ENCODE measurements at places on chromosomes 4 and X.

- DNase-seq, result no peak
These were observed 26.9 kb upstream of the SPANXB1 start for GRCh38 chrX:140975472-140975871.

DNA sequence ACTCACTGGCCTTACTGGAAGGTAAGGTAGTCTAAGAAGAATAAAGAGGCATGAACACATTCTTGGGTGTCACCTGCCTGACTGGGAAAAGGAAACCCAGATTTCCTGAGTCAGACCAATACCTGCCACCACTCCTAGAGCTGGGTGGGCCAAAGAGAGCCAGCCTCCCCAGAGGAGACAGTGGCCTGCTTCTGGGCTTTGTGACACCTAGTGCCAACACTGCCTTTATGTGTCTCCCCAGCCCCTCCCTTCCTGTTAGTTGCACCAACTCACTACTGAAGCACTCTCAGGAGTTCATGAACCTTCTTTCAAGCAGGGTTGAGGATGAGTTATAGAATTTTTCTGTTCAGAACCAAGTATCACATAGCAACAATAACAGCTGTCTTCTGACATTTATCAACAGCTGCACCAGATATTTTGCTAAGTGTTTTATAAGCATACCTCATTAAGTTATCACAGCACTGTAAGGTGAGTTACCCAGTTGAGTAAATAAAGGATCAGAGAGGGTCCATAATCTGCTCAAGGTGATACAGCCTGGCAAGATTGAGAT, 77.6 kb upstream of the ETNPPL start:
- no peak for DNase-seq

- no peak for DNase-seq
These were observed 4.4 kb upstream of the SMR3A start for GRCh38 chr4:70356185-70356584.

DNA sequence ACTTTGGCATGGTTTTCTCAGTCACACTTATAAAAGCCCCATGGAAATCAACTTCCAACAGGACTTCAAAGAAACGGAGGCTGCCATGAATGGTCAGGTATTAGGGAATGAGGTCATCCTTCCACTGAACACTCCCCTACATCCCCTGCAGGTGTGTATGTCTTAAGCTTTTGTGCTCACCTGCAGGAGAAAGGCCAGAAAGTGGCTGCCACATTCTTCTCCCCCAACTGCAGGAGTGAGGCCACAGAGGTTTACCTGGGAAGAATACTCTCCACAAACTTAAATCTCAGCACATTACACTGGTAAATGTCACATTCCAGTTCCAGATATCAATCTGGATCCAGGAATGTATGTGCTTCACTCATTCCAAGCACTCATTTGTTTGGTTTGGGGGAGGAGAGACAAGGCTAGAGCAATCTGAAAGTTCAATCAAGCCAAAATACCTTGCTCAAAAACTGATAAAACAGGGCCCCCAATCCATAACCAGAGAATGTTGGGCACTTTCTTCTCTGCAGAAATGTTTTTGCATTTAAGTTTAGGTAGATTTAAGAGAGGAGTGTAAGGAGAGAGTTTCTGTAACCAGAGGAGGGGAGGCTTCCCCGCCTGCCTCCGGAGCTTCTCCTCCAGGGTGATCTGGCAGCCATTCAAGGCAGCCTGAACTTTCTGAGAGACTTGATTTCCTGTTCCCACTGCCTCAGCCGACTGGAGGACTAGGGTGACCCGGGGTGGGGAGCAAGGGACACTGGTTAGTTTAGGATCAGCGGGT, 15.4 kb downstream of the FAM9C start:
- DNase-seq, result no peak

DNA sequence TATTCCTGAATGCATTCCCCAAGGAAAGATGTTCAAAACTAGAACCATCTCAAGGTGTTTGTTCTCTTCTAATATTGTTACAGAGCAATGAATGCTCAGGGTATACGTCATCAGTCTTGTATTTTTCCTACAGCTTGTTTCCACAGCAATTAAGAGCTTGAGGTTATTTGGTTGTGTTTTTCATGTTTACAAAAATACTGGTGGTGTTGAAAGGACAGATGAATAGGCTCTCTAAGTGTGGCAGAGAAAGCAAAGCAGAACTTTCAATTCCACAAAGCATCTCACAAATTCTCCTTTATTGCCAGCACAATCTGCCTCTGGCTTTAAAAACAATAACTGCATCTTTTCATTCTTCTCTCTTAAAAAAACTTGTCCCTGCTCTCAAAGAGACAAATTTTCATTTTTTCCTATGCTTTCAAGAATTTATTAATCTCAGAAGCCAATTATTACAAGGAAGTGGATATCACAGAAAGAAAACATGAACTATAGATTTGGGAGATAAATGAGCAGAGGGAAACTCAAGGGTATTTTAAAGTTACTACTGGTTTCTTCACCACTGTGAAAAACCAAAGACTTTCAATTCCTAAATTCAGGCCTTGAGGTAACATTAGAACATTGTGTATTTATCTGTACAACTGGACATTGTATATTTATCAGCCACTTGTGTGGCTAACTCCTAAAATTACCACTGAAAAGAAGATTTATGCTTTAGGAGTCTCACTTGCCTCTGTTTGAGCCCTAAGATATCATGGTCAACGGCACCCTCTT, 49.2 kb downstream of the DDX53 start:
- no peak for DNase-seq

GRCh38 chrX:134533352-134533751, 73.4 kb downstream of the HPRT1 start:
- no peak for DNase-seq

GRCh38 chr4:94545296-94545695, 93.6 kb downstream of the PDLIM5 start:
- no peak for DNase-seq

GRCh38 chr4:123870216-123870876, 473.8 kb downstream of the SPRY1 start:
- DNase-seq, result no peak

- DNase-seq, result no peak
These were observed 65.8 kb upstream of the ETNPPL start for GRCh38 chr4:108828620-108829019.

DNA sequence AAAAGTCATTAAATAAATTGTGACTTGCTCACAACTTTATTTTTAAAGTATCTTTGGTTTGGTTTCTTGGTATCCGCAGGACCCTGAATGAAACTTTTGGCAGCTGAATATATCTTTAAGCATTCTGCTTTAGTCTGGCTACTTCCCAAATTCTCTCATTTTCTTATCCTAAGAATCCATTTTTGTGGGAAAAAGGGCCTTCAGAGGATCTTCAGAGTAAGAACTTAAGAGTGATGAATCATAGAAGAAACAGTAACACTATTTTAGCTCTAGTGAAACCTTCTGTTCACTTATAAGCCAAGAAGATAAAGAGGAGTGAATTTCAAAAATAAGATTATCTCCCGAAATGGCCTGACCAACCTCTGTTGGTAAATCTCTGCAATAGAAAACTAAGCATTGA, 540.6 kb upstream of the MAGEB18 start:
- no peak for DNase-seq

DNA sequence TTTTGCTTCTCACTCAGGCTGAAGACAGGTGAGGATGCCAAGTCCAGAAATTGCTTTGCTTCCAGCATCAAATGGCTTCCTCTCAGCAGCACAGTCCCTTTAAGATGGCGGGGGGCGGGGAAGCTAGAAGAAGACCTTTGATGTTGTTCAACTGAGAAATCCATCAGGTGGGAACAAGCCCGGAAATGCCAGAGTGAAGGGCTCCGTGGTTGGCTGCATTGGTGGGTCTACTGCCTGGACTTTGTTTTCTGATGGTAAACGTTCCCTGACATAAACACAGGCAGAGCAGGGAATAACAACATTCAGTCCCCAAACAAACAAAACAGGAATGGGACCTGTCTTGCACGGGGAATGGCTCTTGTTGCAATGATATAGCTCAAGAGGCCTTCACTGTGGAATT, 37.3 kb downstream of the APLN start:
- DNase-seq, result no peak

- no peak for DNase-seq
These were observed at the start of gene JAKMIP1 for GRCh38 chr4:6200011-6200921. TSS of gene JAKMIP1 (minus strand) at chr4:6200549. CDS start at chr4:6112850, 87,699 bp downstream.

GRCh38 chrX:12949927-12950656, 24.8 kb upstream of the TMSB4X start:
- no peak for DNase-seq

DNA sequence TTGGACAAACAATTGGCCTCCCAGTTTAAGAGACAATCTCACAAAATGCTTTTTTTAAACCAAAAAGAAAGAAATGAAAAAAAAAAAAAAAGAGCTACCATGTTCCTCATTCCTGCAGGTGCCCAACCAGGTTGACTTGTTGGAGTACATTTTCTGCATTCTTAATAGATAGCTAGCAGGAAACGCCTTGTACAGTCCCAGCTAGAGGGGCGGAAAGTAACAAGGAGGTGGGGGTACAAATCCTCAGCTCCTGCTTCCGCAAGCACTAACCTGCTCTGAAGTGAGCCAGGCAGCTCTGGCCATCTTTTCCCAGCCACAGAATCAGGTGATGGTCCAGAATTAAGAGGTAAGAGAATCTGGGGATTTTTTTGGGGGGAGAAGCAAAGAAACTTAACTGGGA, at the start of gene VGLL1:
Gene VGLL1 (plus strand): TSS at position 265 of the 400 bp plus-strand sequence. CDS start 3,806 bp downstream, outside the sequence.
- no peak for DNase-seq

DNA sequence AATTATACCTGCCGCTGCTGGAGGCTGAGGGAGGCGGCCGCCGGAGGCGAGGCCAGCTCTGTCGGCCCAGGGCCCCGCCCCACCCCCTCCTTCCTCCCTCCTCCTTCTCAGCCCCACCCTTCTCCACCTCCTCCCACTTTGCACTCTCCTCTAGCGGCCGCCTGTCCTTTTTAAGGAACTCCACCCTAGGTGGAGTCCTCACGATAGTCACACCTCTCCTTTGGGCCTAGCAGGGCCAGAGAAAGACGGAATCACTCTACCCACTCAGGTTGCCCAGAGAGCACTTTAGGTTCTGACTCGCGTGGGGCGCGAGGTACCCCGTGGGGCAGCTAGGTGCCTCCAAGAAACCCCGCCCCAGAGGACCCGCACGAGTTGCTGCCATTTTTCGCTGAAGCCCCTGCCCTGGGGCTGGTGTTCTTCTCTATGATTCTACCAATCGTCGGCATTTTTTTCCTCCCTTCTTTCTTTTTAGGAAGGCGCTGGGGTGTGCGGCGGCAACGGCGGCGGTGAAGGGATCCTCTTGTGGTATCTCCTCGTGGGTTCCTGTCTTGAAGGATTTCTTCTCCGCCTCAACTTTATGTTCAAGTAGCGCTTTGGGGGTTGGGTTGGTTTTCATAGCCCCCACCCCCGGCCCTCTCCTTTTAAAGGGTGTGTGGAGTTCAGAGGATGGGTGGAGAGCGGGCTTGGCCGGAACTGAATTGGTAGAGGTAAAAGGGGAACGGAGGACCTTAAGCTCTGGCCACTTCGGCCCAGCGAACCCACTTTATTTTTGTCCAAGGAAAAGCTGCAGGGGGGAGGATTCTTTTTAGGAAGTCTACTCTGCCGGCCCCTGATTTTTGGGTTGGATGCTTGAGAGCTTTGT, at the start of gene KLF8:
Gene KLF8 (plus strand): TSS at position 136 of the 862 bp plus-strand sequence. CDS start 979 bp downstream, outside the sequence.
- no peak for DNase-seq

Measured in vagina (tissue), 2 donors.